ENCODE measurements at places on chromosomes 4 and X. TPM values are rescaled to one million over a fixed set of nuclear protein-coding genes. Genes with fewer than 3 reads are reported as not detected.

- no peak for ATAC-seq
Observed at GRCh38 chr4:66169341-66169740, 499.1 kb upstream of the EPHA5 start.

The SOWAHB gene
- 1.8 TPM for total RNA-seq

GRCh38 chrX:41688835-41689234 is at the start of gene GPR34:
Gene GPR34, plus strand, starts transcription at chrX:41688973. Its CDS starts 6,661 bp downstream, at chrX:41695634.
- ATAC-seq: no peak

- no peak for ATAC-seq
Observed at GRCh38 chr4:169799260-169799659, 41.5 kb upstream of the HPF1 start.

DNA sequence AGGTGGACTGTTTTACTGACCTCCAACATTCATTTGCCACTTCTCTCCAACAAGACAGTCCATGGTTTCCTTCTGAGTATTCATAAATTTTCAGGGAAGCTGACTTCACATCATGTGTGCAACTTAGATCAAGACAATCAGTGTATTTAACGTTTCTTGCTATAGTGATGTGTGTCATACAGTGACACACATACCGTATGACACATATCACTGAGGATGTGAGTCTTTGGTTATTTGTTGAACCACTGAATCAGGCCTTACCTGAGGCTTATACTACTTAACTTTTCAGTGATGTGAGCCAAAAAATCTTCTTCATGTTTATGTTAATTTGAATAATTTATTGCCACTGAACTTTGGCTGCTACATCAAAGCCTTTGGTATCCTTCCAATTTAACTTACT is 166.8 kb downstream of the BMPR1B start:
- ATAC-seq: no peak

DNA sequence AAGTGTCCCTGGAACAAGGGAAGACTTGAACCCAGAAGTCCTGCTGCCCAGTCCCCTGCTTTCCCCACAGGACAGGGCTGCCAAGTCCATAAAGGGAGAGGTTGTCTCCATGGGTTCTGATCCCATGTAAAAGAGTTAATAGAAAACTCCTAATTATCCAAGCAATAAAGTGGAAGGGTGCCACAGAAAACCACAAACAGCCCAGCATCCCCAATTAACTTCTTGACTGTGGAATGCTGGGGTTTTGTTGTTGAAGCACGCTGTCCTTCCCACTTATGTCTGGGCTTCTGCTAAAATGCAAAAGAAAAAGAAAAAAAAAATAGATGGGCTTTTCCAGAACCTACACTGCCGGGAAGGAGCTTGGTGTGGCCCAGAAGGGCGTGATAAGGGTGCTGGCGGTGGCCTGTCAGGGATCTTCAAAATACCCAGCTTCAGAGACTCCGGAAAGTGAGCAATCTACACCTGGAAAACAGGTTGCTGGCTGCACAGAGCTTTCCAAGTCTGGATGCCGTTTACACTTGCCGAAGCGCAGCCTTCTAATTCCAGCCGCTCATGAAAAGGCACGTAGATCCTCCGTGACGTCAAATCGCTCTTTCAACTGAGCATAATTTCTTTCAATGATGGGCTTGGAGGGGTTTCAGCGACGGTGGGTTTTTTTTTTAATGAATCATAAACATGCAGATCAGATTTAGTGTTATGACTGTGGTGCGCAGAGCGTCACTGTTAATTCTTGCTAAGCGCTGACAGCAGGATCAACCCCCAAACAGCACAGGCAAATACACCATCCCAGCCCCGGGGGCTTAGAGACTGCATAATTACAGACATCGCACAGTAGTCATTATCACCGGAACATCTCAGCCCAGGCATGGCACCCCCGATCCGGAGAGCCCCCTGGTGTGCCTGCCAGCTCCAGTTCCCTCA is 197.6 kb downstream of the BCOR start:
- ATAC-seq: no peak

GRCh38 chr4:53674903-53675302 is 83.6 kb upstream of the LNX1 start:
- ATAC-seq: no peak

The NOX1 gene
- total RNA-seq: not detected

DNA sequence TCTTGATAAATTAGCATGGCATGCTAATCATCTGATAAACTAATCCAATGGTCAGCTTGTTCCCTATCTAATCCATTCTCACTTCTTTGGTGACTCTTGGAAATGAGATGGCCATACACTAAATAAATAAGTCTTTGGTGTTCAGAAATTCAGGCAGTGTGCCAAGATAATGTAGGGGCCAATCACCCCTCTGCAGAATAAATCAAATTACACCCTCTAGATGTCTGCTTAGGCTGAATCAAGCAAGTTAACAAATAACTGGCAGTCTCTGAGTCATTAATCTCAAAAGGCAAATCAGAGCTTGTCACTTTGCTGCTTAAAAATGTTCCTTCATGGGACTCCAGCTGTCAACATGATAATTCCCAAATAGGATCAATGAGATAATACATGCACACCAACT is 97.4 kb downstream of the NLGN4X start:
- no peak for ATAC-seq

All from gastroesophageal sphincter (tissue), 4 donors.